ENCODE measurements at places on chromosomes 5 and 9.

DNA sequence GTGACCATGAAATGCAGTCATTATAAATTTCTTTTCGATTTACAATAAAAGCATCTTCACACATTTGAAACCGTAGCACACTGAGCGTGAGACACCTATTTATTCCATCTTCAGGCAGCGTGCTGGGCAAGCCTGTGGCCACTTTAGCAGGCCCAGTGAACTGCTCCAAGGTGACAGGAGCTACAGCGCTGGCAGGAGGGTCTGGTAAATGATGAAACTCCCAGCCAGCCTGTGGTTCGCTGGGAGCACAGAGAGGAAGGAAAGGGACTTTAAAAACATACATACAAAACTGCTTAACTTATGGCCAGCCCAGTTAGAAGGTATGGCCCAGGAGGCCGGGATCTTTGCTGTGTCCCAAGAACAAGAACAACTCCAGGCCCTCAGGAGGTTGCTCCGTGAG, 5.1 kb downstream of the RAPGEF1 start:
- DNase-seq: no peak

DNA sequence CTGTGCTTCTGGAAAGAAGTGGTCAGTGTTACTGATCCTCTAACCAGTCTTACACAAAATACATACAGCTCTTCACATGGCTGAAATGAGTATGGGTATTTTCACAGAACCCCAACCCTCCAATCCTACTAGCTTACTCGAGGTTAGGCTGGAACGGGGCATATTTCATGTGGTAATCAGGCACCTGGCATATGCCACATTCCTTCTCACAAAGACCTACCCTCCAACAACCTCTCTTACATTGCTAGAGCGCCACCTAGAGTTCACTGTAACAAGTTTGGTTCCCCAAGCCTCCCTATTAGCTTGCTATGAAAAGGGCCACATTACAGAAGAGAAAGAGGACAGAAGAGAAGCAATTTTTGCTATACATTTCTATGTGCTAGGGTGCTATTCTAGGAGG, 597.3 kb downstream of the PRELID2 start:
- DNase-seq: no peak

DNA sequence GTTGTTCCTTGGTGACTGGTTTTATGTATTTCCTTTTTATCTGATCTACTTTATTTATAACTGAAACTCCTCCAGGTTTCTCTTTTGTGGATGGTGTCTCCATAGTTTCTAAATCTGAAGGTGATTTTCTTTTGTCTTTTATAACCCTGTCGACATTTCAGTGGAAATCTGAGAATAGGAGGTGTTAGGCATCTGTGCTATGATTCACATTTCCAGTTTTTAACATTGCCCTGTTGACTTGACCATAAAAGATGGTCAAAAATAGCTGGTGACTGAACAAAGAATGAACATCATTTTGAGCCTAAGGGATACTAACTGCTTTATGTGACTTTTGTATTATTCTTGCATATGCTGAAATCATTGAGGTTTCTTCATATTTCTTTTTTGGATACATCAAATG, 190.5 kb downstream of the PCSK1 start:
- no peak for DNase-seq

GRCh38 chr9:101307051-101307450, 77.8 kb downstream of the BAAT start:
- DNase-seq: no peak

DNA sequence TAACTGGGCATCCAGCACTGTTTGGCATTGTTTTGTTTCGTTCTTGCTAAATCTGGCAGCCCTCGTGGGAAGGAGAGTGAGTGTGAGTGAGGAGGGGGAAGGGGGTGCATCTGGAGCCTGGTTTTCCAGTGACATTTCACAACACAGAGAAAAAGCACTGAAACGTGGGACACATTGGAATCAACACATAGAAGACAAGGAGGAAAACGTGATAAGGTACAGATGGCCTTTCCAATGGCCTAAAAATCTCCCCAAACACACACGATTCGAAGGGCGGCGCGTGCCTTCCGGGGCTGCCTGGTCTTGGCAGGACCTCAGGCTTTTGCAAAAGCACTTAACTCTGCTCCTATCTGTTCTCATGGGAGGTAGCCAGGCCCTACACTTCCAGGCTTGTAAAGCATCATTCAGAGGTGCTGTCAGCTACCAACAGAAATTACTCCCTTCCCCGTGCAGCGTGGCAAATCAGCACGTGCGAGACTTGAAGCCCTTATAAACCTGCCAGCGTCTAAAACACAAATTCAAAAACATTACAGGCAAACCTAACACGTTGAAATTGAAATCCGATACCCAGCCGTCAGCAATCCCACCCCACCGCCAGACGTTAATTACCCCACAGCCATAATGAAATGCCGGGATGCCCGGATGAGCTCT, 129.4 kb downstream of the OLFM1 start:
- DNase-seq: no peak

GRCh38 chr9:76680716-76681425, 83.4 kb upstream of the PCA3 start:
- no peak for DNase-seq

DNA sequence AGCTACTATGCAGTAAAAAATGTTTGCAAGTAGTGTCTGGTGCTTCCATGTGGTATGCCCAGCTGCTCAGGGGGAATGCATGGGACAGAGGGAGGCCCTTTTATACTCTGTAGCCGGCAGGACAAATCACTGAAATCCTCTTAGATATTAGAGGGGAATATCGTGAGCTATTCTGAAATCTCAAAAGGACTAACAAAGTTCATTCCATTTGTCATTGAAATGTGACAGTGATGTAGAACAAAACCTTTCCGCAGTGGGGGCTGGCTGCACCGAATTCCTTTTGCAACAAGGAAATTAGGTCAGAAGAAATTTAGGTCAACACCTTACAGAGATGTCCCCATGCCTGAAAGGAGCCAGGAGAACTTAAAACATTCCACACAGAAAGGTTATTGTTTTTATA, 72.4 kb upstream of the MEF2C start:
- DNase-seq: no peak

- no peak for DNase-seq
These were observed 44.1 kb downstream of the CCL28 start for GRCh38 chr5:43367909-43368669.

- DNase-seq: no peak
These were observed 66.6 kb downstream of the ZNF474 start for GRCh38 chr5:122195802-122196394.

DNA sequence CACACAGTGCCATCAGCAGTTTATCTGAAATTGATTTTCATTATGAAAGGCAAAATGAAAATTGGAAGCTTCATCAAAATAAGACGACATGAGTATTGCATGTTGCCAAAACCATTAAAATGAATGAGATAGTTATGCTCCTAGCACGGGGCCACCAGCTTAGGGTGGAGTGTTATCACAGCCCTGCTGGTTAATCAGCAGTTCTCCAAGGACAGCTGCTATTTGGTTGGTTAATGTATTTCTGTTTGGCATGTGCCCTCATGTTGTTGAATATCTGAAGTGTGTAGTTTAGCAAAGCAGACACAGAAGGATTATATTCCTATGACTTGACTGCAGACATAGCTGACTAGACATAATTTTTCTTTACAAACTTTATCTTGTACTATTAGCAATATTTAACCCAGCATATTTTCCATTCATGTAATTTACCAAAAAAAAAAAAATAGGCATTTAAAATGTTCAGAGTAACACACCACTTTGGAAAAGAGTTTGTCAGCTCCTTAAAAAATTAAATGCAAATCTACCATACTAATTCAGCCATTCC, 98.6 kb upstream of the PIK3R1 start:
- DNase-seq: no peak
